ENCODE measurements at places on chromosomes 1 and 21.

DNA sequence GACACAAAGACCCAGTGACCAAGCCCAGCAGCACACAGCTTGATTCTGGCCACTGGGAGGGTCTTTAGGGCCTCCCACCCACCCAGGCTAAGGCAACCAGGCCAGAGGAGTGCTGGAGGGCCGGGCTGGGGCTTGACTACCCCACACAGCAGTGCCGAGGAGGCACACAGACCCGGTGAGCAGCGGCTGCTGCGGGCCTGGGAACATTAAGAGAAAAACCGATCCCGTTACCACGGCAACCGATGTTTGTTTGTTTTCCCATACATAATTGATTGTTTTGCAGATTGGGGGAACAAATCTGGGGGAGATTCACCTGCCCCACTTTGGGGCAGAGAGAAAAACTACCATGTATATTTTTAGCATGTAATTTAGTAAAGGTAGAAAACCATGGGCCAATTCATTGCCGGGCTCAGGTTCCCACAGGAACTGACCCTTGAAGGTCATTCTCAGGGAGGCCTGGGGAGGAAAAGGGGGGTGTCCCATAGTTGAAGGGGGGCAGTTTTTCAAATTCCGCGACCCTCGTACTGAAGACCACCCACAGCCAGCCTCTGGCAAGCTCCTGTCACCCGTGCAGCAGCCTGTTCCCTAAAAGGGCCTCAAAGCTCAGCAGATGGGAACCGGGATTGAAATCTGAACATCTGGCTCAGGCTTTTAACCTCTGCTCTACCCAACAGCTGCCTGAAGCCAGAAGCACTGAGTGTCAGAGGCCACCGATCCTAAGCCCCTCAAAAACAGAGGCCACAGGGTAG, 35.3 kb downstream of the CHD5 start:
- no peak for DNase-seq

DNA sequence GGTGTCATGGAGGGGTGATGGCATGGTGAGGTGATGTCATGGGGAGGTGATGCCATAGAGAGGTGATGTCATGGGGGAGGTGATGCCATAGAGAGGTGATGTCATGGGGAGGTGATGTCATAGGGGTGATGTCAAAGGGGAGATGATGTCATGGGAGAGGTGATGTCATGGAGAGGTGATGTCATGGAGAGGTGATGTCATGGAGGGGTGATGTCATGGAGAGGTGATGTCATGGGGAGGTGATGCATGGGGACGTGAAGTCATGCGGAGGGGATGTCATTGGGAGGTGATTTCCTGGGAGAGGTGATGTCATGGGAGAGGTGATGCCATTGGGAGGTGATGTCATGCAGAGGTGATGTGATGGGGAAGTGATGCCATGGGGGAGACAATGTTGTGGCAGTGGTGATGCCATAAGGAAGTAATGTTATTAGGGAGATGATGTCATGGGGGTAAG, 92.1 kb upstream of the C1orf174 start:
- no peak for DNase-seq

DNA sequence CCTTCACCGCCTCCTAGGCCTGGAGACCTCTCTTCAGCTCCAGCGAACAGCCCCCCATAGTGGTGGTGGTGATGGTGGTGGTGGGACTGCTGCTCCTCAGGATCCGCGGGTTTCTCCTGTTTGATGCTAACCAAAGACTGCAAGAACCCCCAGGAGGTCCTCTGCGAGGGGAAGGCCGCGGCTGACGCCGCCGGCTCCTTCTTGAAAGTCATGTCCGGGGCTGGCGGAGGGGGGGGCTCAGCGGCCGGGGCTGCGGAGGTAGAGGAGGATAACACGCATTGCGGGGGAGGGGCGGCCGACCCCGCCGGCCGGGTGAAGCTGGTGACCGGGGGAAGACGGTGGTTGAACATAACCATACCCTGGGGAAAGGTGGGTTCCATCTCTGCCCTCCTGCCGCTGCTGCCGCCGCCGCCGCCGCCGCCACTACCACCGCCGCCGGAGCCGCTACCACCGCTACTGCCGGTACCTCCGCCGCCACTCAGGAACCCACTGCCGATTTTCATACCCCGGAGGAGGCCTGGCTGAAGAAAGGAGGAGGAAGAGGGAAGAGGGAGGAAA, 554 bp downstream of the ZNF281 start:
- DNase-seq: no peak

GRCh38 chr1:8002921-8003320, 23.2 kb downstream of the ERRFI1 start:
- DNase-seq: no peak

- no peak for DNase-seq
These were observed 2.4 kb upstream of the CNIH4 start for GRCh38 chr1:224353975-224354925.

- no peak for DNase-seq
These were observed 153.9 kb downstream of the CASZ1 start for GRCh38 chr1:10642403-10643080.

- DNase-seq: no peak
These were observed 48.4 kb upstream of the CD34 start for GRCh38 chr1:207959141-207959825.

Data from HuH-7.5 (cell line).